ENCODE measurements at places on chromosomes 4 and X. TPM values are rescaled to one million over a fixed set of nuclear protein-coding genes. Genes with fewer than 3 reads are reported as not detected.

DNA sequence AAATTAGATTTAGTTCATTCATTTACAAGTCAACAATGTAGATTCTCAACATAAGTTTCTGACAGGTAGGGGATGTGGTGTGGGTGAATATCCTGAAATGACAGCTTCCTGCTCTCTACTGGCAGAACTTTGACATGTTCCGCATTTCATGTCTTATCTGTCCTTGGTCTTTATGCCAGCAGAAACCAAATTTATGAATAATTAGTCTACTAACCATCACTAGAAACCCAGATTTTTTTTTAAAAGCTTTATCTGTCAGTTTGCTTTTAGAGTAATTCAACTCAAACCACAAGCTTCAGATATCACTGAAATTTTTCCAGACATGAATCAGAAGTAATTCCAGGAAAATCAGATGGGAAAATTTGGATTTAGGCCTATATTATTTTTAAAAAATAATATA, 17.9 kb downstream of the COQ2 start:
- DNase-seq, result no peak

The UGT2B10 gene
- polyA plus RNA-seq, result not detected

The GC gene
- not detected for polyA plus RNA-seq

DNA sequence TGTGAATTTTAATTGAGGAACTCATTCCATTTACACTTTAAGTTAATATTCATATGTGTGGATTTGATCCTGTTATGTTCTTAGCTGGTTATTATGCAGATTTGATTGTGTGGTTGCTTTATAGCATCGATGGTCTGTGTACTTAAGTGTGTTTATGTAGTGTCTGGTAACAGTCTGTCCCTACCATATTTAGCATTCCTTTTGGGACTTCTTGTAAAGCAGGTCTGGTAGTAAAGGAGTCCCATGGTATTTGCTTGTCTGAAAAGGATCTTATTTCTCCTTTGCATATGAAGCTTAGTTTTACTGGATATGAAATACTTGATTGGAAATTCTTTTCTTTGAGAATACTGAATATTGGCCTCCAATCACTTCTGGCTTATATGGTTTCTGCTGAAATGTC, 76.6 kb downstream of the KLF8 start:
- no peak for DNase-seq

- peak; percentile 81 for DNase-seq
These were observed 48.5 kb downstream of the PRPS1 start for GRCh38 chrX:107676559-107677378.

GRCh38 chrX:115233497-115234455, at the start of gene LRCH2:
Gene LRCH2, minus strand, starts transcription at chrX:115234096. Its CDS starts 55 bp downstream, at chrX:115234041.
- peak; percentile 18 for DNase-seq

GRCh38 chrX:150730719-150731118, 37.5 kb downstream of the MTMR1 start:
- no peak for DNase-seq

The ASB12 gene
- polyA plus RNA-seq, result 1.9 TPM

The TSPAN7 gene
- polyA plus RNA-seq, result 25.2 TPM

DNA sequence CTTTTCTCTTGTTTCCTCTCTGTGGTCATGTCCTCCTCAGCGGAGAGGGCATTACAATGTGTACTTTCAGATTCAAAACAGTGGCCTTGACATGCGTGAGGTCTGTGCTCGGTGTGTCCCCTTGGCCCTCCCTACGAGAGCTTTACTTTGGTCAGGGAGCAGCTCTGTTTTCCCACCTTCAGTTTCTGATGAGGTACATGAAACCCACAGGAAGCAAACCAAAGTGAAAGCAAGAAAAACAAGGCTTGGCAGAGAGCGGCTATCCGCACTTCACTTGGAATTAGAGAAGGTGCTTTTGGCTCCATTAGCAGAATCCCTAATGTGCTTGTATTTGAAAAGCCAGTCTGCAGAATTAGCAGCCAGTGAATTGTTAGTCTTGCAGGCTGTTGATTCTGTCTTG, 19.5 kb upstream of the BOD1L1 start:
- DNase-seq, result no peak

GRCh38 chrX:133604801-133605200, 189.5 kb upstream of the GPC4 start:
- DNase-seq, result no peak

DNA sequence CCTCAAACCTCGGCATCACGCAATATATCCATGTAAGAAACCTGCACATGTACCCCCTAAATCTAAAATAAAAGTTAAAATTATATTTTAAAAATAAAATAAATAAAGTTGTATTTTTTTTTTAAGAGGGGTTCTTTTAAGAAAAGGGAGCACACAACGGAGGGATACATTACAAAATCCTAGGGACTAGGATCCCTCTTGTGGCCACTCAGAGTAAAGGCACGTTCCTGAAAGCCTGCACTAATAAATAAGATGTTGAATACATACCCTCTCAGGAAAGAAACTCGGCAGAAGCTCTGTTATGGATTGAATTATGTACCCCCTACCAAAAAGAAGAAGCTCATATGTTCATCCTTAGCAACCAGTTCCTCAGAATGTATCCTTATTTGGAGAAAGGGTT, 50.9 kb upstream of the PRDX4 start:
- no peak for DNase-seq

GRCh38 chr4:119728692-119729593, 100.3 kb upstream of the PDE5A start:
- DNase-seq, result no peak

GRCh38 chrX:153209347-153209746, 30.3 kb downstream of the MAGEA1 start:
- DNase-seq, result no peak

DNA sequence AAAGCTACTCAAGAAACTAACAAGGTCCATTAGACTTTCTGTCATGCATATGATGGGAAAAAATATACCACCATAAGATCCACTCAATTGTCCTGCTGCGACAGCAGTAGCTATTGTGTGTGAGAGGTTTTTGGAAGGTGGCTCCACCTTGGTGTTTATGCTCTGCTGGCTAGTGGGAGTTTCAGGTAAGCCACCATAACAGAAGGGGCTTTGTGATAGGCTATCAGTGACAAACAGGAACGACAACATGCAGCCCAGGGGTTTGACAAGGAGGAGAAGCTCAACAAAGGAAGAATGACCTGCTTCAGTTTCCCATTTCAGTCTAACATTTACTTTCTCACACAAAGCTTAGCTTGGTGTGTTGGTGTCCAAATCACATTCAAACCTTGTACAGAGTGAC, 182.6 kb downstream of the ATOH1 start:
- no peak for DNase-seq
